ENCODE measurements at places on chromosomes 4 and X. TPM values are rescaled to one million over a fixed set of nuclear protein-coding genes. Genes with fewer than 3 reads are reported as not detected.

DNA sequence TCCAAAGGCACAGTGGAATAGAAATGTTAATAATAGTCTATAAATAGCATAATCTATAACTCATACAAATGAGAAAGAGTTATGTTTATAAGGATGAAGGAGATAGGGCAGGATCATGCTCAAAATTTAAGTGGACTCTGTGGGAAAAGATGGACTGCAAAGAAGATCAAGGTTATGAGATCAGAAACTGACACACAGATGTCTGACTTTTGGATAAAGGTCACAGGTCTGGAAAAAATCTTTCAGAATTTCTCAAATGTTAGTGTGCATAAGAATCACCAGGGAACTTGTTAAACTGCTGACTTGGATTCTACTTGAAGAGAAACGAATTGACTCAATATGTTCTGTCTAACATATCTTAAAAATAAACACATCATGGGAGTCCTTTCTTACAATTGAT is 104.1 kb downstream of the FSTL5 start:
- no peak for DNase-seq

DNA sequence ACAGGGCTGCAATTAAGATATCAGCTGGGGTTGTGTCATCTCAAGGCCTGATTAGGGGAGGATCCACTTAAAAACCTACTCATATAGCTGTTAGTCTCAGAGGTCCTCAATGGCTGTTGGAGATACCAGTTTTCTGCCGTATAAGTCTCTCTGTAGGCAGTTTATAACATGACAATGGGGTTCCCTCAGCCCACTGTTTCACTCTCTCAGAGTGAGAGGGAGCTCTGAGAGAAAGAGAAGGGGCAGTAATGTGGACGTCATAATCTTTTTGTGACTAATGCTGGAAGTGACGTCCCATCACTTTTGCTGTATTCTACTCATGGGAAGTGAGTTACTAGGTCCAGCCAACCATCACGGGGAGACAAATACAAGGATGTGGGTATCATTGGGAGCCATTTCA is 70.3 kb downstream of the STIM2 start:
- DNase-seq, result no peak

DNA sequence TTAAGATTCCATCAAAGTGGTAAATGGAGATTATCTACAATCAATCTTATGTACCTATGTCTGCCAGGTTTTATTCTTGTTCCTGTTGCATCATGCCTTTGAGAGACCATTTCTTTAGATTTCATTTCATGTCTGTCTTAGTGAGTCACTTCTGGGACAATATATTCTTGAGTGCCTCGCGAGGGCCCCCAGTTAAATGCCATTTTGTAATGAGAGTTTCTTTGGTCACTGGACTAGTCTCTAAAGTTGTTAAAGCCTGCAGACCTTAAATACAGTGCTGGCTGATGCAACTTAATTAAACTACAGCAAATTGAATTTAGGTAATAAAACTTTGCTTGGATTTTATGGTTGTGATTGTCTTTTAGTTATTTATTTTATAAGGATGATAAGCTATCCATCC is 87.2 kb upstream of the PITX2 start:
- no peak for DNase-seq

GRCh38 chrX:11458170-11458569 is 165.0 kb downstream of the AMELX start:
- DNase-seq, result no peak

AKAP14 gene
- total RNA-seq, result not detected
